Stimulated activated CD4-positive, alpha-beta T cell treated with anti-CD3 and anti-CD28 coated beads, Interleukin-15, amount 100 ng/mL, for 1 hour (primary cell): ENCODE measurements at places on chromosomes 11 and 22.

DNA sequence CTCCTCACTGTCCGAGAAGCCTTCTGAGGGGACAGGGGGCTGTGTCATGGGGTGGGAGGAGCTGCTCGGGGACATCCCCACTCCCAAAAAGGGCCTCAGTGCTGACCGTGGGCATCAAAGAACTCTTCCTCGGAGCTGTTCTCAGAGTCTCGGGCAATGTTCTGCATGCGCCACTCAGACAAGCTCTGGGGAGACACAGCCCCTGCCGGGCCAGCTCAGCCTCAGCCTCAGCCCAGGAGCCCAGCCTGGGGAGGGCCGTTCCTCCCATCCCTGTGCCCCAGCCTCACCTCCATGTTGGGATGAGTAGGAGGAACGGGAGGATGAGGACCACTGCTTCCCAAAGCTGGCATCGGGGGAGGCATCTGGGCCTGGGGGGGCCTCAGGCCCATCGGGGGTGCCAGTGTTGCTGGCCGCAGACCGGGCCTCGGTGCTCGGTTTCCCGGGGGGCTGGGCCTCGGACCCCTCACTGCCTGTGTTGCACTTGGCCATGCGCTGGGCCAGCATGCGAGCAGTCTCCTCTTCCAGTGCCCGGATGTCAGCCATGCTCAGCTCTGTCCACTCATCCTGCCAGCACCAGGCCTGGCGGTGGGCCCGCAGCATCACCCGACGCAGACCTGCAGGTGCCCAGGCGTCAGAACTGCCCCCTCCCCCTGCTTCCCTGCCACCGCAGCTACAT lies 5.2 kb downstream of the PITPNM1 start:
- DNase-seq, result no peak

DNA sequence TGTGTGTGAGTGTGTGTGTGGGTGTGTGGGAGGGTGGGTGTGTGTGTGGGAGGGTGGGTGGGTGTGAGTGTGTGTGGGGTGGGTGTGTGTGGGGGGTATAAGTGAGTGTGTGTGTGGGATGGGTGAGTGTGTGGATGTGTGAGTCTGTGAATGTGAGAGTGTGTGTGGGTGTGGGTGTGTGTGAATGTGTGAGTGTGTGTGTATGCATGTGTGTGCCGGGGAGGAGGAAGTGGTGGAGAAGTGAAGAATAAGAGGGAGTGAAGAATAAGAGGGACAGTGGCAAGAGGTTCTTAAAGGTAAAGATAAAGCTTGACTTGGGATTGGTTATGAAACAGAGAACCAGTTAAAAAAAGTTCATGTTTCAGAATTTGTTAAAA lies 54.0 kb downstream of the PRR5L start:
- no peak for DNase-seq

DNA sequence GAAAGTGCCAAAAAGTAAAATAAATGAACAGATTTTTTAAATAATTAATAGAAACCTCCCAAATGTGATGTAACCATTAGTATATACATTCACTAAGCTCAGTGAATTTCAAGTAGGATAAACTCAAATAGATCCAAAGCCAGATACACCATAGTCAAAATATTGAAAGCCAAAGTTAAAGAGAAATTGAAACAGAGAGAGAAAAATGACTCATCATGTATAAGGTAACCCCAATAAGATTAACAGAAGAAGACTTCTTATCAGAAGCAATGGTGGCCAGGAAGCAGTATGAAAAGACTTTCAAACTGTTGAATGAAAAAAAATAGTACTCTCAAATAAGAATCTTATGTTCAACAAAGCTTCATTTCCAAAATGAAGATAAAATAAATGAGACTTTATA lies 70.5 kb downstream of the LUZP2 start:
- no peak for DNase-seq

- DNase-seq, result no peak
Measured at GRCh38 chr11:88695689-88696414, 358.3 kb upstream of the CTSC start.

- no peak for DNase-seq
Measured at GRCh38 chr22:26534874-26535602, 22.8 kb upstream of the TFIP11 start.

GRCh38 chr22:29570456-29570855 lies 10.5 kb downstream of the NIPSNAP1 start:
- no peak for DNase-seq

DNA sequence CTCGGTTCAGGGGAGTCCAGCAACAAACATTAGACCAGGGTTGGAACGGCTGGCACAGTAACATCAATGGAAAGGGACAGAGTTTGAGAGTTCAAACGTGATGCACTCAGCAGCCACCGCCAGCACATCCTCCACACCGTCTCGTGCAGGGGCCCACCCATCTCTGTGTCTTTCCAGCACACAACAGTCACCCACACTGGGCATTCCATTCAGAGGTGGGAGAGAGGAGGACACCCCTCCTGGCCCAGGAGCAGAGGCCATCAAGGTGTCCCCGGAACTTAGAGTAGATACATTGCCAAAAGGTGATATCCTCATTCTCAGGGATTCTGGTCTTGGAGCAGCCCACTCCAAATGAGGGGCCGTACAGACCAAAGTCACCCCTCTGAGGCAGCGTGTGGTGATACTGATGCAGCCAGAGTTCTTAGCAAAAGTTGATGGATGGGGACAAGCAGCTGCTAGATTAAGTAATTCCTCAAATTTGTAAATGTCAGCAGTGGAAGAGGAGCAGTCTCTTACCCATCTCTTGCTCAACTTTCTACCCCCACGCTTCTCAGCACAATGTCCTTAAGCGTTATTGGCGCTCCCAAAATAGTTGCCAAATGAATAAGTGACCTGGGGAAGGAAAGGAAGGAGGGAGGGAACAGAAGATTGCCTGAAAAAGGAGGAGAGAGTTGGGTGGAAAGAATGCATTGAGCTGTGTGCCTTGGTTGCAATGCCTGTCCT lies 5.5 kb downstream of the SNAP29 start:
- no peak for DNase-seq

DNA sequence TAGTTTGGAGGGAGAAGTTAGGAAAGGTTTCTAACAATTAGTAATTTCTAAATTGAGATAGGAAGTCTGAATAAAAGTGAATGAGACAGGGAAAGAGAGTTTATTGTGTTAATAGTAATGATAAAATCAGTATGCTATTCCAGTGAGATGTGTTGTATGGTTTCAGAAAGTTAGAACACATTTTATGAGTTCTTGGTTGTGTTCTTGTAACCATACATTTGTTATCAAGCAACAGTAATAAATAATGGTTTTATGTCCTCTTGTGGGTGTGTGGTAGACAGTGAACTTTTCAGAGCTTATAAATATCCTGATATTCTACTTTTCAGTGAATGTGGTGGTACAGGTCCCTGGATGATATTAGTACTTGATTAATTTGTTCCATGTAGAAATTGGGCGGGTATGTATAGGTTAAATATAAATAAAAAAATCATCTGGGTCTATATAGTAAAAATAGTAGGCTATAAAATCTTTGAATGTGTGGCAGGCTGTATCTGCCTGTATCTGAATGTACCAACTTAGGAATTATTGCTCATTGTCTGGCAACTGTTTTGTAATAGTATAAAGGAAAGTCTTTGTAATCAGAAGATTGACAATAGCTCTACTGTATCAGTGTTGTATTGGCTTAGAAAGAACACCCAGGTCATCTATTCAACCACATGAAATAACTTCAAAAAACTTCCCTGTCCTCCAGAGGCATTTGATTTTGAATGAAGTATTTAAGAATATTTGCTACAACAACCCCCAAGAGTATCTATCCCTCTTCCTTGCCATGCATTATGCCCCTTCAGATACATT lies 54.8 kb downstream of the UVRAG start:
- no peak for DNase-seq

- DNase-seq, result no peak
Measured at GRCh38 chr11:126331286-126331685, 24.2 kb upstream of the ST3GAL4 start.

DNA sequence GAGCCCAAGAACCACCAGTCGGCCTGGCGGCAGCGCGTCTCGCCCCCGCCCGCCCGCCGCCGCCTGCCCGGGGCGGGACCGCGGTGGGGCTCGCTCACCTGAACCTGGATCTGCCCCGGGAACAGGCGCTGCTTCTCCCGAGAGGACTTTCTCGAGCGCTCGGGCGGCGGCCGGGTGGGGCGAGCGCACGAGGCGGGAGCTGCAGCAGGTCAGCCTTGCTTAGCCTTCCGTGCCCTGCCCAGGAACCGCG lies 133 bp downstream of the MYH9 start:
- no peak for DNase-seq

DNA sequence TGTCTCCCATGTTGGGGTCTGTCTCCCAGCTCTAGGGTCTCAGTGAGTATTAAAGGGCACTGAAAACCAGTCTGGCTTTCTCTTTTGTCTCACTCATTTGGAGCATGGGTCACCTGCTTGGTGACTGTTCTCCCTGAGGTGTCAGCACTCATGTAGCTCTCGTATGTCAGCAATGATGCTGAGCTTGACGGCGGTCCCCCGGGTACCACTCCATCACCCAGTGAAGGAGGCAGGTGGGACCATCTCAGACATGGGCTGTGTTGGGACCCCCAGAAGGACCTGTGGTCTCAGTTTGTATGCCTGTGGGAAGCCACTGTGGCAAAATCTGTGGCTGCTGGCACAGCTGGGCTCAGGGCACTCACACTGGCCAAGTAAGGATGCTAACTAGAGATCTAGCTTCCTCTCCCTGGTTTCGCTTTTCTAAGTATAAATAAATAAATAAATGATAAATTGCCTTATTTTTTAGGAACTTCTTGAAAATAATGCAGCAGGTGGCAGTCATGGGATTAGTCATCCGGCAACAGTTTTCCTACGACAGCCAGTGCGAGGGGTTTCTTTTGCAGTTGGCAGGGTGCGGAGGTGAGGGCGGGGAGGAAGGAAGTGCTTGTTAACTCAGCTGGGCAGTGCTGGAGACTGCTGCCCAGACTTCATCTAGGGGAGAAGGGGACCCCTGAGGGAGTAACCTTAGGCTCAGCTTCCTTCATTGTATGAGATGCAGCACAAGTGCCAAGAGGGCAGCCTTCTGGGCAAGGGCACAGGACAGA lies 48.8 kb downstream of the OSBP2 start:
- DNase-seq, result no peak
